ENCODE measurements at places on chromosomes 2 and 18. TPM values are rescaled to one million over a fixed set of nuclear protein-coding genes. Genes with fewer than 3 reads are reported as not detected.

The PMAIP1 gene
- total RNA-seq = 2.1 TPM

The EFHD1 gene
- 2.7 TPM for total RNA-seq

The C2orf80 gene
- not detected for total RNA-seq

The MPPE1 gene
- total RNA-seq = 32.6 TPM

The EFR3B gene
- total RNA-seq = 2.4 TPM

The PCARE gene
- not detected for total RNA-seq

The PIEZO2 gene
- total RNA-seq = 5.3 TPM

The STARD6 gene
- not detected for total RNA-seq

The TRIM43 gene
- total RNA-seq = not detected

The DYNAP gene
- not detected for total RNA-seq

The VWC2L gene
- not detected for total RNA-seq
